ENCODE measurements at places on chromosomes 5 and 9.
A peak's percentile ranks its signal among the peaks of the same experiment; 100 is the strongest.

DNA sequence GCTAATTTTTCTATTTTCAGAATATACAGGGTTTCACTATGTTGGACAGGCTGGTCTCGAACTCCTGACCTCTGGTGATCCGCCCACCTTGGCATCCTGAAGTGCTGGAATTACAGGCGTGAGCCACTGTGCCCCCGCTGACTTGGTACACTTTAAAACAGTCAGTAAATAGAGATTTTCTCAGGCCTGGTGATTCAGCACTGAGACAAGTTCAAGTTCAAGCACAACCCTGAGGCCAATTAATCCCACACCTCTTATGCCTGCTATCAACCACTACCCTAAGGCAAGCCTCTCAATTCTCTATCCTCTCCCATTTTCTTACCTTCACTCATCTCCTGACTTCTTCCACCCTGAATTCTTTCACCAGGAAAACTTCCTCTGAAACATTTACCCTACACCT, 18.9 kb downstream of the MUSK start:
- no peak for DNase-seq

DNA sequence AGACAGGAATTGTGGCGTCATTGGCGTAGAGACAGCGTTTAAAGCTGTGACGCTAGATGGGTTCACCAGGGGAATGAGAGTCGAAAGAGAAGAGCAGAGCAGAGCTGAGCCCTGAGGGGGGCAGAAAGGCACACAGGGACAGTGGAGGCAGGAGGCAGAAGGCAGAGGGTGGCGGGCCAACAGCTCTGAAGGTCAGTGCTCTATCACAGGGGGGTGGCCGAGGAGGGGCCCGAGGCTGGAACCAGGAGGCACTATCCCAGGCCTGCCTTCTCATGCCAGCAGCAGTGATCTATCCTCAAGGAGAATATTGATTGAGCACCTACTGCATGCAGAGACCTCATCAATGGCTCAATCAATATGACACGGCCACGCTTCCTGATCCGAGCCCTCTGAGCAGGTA, 132.4 kb downstream of the KCNIP1 start:
- DNase-seq: no peak

- no peak for DNase-seq
Measured at GRCh38 chr9:88538311-88539085, 3.5 kb downstream of the NXNL2 start.

DNA sequence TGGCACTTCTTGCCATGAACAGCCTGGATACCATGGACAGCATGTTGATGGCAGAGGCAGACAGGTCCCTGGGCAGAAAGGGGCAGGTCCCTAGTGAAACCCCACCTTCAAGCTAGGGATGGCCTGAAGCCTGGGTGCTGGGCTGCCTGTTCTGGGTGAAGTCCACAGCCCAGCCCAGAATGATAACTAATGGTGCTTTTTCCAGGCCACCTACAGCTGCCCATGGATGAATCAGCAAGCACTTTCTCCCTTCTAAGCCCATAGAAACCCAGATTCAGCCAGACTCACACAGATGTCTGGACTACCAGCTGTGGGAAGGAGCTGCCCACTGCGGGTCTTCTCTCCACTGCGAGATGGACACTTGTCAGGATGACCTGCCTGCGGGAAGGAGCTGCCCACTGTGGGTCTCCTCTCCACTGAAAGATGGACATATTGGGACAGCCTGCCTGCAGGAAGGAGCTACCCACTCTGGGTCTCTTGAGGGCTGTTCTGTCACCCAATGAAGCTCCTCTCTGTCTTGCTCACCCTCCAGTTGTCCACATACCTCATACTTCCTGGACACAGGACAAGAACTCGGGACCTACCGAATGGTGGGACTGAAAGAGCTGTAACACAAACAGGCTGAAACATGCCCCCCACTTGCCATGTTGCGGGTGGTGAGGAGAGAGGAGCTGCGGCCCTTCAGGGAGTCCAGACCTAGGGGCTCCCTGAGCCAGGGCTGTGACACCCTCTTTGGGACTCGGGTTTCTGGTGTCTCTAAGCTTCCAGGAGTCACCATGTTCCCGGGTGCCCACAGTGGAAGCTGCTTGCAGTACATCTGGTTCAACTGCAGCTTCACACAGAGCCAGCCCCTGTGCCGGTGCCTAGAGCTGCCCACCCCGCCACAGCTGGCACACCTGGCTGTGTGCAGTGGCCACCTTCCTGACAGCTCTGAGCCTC, 60.7 kb upstream of the SYNPO start:
- DNase-seq: no peak

DNA sequence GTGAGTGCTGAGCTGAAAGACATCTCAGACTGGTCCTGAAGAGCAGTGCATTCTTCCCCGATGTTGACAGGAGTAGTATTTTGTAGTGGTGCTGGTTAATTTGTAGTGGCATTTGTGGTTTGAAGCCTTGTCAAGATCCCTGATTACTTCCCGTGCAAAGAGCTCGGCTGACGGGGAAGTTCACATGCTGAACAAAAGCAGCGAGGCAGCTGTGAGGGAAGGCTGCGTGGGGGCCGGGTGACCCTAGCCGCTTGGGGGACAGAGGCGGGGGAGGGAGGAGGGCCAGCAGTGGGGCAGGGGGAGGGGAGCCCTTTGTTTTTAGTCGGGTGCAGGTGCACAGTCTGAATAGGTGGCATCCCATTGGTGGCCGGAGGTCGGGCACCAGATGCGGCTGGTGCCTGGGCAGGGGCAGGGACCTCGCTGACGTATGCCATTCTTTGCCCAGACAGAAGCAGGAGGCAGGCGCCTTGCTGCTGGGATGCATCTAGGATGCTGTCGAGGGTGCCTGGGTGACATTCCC, 64.7 kb downstream of the CRB2 start:
- DNase-seq: no peak

- DNase-seq: no peak
Measured at GRCh38 chr5:181229996-181230395, 6.9 kb downstream of the TRIM41 start.

DNA sequence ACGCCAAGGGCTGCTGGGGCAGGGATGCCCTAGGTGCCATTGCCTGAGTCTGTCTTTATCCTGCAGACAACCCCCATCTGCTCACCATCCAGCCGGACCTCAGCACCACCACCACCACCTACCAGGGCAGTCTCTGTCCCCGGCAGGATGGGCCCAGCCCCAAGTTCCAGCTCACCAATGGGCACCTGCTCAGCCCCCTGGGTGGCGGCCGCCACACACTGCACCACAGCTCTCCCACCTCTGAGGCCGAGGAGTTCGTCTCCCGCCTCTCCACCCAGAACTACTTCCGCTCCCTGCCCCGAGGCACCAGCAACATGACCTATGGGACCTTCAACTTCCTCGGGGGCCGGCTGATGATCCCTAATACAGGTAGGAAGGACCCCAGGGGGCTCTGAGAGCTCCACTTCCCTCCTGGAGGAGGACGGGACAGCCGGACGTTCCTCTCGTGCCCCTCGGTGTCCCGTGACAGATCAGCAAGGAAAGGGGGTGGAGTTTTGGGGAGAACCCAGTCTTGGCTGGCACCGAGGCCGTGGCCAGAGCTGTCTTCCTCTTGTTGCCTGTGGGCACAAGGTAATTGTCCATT, 24.9 kb downstream of the HK3 start:
- no peak for DNase-seq

DNA sequence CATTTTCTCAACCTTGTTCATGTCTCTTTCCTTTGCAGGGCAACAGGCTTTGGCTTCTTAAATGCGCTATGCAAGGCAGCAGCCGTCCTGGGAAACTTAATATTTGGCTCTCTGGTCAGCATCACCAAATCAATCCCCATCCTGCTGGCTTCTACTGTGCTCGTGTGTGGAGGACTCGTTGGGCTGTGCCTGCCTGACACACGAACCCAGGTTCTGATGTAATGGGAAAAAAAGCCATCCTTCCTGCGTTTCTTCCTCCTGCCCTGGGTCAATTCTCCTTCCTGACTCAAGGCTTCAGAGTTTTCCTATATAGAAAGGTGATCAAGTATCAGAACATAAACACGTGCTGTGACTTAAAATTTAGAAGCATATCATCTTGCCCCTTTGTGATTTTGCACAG, 77.8 kb upstream of the IQGAP2 start:
- DNase-seq: no peak

- DNase-seq: no peak
Measured at GRCh38 chr9:859251-859650, 17.8 kb downstream of the DMRT1 start.

DNA sequence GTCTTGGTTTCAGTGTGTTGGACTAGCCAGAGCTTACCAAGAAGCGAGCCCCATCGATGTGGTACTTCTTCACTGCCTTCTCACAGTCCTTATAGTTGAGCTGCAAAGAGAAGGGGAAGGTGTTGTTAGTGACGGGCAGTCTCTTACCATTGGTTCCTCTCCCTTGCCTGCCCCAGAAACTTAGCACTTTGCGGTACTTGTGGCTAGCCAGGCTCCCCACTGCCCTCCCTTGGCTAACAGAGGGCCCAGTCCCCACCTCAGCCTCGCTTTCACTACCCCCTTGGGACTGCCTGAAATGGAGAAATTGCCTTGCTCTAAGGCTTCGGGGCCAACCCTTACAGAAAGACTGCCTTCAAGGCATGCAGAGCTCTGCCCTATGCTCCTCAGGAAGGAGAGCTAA, 4.3 kb downstream of the LCP2 start:
- peak; percentile 97 for DNase-seq

DNA sequence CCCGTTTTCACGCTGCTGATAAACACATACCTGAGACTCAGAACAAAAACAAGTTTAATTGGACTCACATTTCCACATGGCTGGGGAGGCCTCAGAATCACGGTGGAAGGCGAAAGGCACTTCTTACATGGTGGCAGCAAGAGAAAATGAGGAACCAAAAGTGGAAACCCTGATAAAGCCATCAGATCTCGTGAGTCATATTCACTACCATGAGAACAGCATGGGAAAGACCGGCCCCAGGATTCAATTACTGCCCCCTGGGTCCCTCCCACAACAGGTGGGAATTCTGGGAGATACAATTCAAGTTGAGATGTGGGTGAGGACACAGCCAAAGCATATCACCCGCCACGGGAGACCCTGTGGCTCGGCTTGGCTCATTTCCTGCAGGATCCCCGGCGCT, 20.2 kb downstream of the EXD3 start:
- no peak for DNase-seq

DNA sequence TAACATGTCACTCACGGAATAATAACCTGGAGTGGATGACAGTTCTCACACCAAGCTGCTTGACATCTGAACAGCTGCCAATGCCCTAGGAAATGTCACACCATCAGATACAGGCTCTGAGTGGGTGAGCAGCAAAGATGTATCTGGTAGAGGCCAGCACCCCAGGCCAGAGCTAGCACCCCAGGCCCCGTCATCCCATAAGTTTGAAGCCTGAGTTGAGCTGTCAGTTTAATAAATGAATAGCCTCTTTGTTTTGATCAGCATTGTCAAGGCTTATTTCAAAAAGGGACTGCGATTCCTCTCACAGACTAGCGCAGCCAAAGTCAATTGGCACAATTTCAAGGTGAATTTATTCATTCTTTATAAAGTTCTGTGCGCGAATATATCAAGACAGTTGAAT, 1327.1 kb downstream of the MAT2B start:
- DNase-seq: no peak

DNA sequence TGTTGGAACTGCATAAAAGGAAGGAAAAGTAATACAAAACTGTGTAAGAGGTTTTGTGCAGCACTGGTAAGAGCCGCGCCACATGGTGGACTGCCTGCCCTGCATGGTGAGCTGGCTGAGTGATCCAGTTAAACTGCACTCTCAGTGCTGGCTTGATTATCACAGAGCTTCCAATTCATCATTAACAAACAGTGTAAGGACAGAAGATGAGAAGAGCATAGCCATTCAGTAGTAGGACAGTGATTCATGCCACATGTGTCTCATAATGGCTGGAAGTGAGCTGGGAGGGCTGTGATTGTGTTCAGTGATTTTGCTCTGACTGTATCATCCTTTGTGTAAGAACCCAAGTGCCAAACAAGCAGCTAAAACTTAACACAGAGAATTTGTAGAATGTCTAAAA, 14.1 kb downstream of the ASPN start:
- DNase-seq: no peak

DNA sequence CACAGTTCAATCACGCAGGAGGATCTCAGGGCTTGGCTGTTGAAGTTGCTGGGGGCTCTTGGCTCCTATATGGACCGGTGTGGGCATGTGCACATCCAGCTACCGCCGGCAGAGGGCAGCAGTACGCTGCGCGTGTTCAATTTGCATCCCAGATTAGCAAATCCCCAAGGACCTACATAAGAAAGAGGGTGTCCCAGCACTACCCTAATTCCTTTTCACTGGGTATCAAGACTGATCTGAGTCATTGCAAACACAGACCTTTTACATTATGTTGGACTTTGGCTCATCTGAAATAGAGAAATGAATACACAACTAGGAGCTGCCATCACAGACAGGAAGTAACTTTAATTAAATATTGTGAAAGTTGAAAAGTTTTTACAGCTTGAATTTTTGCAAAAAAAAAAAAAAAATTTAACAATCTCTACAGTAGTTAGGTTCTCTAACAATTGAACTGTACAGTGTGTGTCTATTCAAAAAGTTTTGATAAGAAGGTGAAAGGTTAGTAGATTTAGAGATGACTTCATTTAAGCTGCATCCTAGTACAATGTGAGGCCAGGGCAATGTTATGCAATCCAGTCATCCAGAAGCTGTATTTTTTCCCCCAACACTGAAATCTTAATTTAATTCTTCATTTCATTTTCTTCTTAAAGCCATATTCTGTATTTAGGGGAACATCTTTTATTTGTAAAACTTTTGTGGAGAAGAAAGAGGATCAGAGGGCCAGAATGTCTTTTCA, 404.0 kb downstream of the EBF1 start:
- DNase-seq: no peak

DNA sequence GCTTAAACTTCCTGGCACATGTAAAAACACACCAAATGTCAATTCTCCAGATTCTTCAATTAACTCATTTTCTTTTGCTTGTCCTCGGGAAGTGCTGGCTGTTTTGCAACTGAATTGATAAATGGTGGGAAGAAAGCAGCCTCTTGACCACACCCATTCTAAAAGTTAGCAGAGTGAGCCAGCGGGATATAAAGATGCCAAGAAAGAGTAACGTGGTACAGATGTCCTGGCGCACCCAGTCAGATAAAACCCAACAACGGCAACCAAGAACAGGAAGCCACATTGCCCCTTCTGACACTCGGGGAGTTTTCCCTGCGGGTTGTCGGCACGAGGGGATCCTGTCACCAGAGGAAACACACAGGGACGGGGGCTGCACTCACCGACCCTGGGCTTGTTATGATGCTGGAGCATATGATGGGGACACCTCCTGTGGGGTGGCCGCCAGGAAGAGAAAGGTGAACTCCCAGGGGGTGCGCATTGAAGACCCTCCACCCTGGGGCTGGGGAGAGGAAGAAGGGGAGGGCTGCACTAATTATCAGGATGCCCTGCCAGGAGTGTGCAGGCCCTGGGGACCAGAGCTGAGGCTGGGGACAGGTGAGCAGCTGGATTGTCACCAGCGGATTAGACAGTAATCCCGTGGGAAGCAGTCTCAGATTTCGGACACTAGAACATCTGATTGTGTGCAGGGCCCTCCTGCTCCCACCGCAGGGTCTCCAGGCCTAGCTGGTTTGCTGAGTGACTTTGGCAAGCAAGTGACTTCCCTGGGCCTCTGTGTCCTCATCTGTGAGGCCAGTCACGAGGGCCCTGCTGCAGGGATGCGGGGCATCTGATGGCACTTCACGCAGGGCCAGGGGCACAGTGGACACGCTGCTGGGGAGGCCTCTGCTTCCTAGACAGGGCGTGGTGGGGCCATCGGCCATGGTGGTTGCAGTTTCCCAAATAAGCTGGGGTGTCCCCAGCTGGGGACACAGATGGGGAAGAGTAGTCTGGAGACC, 59.2 kb downstream of the CRB2 start:
- DNase-seq: no peak
